ENCODE measurements at places on chromosomes 2 and 18.

- DNase-seq, result no peak
Measured at GRCh38 chr2:67462738-67463496, 65.8 kb downstream of the ETAA1 start.

- peak; percentile 53 for DNase-seq
Measured at GRCh38 chr2:17634997-17635396, 94.5 kb downstream of the VSNL1 start.

DNA sequence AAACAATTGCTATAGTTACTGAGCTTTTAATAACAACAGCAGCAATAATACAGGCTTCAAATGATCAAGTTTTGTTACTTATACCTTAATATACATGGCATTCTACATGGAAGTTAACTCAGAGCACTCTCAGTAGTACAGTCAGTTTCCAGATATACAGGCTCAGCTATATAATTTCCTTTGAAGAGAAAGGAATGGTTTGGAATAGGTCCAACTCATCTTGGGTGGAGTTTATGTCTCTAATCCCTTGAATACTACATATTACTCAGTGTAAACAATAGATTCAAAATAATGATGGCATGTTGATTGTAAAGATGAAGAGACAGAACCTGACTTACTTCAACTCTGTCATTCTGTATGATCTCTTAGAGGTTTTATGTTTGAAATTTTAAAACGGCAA is 174.9 kb downstream of the EPHA4 start:
- DNase-seq, result no peak

GRCh38 chr2:85312404-85312803 is 15.4 kb downstream of the TGOLN2 start:
- DNase-seq, result no peak

DNA sequence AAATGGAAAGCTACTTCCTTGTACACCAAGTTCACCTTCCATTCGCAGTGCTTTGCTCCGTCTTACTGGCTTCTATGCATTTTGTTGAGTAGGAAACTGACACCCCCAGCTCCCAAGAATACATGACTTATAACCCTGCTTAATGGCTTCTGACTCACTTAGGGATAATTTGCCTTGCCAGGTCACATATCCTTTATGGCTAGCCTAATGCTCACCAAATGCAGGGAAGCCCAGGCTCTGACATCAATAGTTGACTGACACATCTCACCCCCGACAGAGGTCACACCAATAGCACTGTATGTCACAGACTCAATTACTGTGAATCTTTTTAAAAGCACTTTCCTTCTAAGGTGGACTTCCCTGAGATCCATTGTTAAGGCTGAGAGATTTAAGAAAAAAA is 147.2 kb downstream of the DTNA start:
- no peak for DNase-seq

GRCh38 chr2:85441864-85442263 is 23.4 kb downstream of the SH2D6 start:
- no peak for DNase-seq

- DNase-seq, result no peak
Measured at GRCh38 chr2:120729406-120730399, 6.0 kb upstream of the GLI2 start.

DNA sequence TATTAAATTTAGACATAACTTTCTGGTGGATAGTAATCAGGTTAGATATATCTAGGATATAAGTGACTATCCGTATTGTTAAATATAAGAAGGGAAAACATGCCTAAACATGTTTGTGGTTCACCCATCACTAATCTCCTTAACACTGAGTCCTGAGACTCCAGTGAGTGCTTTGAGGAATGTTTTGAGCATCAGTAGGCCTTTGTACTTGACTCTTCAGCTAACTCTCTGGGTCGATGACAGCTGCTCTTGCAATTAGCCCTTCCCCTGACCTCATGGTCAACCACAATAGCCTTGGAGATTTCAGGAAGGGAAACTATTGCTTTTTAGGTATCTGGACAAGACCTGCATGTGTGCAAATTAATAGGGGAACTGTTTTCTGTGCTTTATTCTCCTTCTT is 716.8 kb downstream of the EPHA4 start:
- no peak for DNase-seq

DNA sequence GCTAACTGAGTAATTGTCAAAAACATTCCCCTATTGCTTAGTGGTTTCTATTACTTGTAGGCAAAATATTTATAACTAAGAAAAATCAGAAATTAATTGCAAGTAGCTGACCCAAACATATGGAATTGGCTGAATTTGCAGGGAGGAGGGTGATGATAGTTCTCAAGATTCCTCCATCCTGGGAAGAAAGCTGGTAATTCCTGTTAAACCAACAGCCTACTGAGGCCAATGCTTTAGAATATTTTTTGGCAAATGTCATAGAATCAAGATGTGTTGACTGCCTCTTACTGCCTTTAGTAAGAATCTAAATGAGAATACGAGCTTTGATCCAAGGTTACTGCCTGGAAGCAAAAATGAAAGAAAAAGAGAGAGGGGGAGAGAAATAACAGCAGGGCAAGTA is 120.0 kb downstream of the COL6A3 start:
- no peak for DNase-seq
